Muscle of back (tissue), 13 donors: ENCODE measurements at places on chromosomes 12 and 14. TPM values are rescaled to one million over a fixed set of nuclear protein-coding genes. Genes with fewer than 3 reads are reported as not detected.

Gene KRT85
- polyA plus RNA-seq = not detected

Gene ANAPC5
- 164 TPM for polyA plus RNA-seq

DNA sequence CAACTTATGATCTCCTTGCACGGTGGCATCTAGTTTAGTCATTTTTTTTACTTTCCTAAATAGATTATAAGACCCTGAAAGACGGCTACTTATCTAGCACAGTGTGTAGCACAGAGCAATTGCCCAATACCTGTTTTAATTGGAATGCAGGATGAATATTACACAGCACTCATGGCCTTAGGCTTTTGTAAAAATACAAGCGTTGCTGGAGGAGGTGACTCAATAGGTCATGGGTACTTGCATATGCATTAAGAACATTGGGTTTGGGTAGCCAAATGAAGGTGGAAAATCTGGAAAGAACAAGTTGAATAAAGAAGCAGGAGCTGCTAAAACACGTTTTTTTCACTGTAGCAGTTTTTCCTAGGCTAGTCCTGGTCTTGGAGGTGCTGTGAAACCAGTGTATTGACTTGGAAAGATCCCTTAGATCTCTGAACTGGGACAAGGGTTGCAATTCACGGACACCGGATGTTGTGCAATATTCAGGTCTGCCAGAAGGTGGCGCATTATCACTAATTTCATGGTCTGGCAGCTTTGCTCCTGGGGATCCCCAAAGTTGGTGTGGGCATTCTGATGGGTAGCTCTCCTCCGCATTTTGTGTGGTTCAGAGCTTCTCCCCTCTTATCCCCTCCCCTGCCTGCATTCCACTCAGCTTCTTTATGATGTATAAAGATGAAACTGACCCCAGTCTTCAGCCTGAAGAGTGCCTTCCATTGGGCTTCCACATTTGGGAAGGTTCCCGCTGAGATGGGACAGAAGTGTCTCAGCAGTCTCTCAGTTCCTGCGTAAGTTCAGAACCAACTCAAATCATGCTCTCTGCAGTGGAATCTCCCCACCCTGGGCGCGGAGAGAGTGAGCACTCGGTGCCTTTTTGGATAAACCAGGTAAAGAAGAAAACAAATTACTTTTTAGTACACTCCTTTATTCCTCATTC, 278.3 kb downstream of the NRXN3 start:
- DNase-seq = peak; percentile 10

Gene OTX2
- not detected for polyA plus RNA-seq

GRCh38 chr12:62744551-62744950, 190.4 kb downstream of the PPM1H start:
- DNase-seq = no peak

- no peak for DNase-seq
Measured at GRCh38 chr14:68796418-68797101, 3.7 kb upstream of the ZFP36L1 start.

GRCh38 chr14:45610318-45610717, 357.3 kb upstream of the MIS18BP1 start:
- DNase-seq = no peak

Gene AVPR1A
- polyA plus RNA-seq = 4.3 TPM

Gene ARHGDIB
- 46.5 TPM for polyA plus RNA-seq

DNA sequence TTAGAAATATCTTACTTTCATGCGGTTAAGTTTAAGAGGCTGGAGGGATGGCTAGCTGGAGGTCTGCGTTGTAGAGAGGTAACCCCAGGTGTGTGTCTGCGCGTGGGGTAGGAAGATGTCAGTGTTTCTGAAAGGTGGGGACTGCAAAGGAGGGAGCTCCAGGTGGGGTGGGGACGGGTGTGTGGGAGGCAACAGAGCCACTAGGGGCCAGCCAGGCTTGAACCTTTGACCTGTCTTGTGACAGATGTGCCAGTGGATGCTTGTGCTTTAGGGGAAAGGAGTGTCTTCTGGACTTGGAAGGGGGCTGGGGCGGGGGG, 841 bp downstream of the GLI1 start:
- no peak for DNase-seq

GRCh38 chr12:70497508-70497907, 131.4 kb downstream of the KCNMB4 start:
- no peak for DNase-seq

DNA sequence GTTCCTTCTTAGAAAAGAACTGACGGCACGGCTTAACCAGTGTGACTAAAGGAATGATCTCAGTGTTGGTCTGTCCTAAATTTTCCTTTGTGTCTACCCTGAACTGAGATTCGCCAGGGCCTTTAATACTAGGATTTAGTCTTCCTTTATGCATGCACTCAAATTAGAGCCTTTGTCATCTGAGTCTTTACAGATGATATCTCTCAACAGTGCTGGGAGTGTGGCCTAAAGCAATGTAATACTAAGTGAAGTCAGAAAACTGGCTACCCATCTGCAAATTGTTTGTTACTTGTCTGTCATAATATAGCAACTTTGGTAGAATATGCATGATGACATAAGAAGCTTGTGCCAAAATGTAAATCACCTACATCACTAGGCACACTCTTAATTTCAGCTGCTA, 95.4 kb downstream of the PTPRO start:
- no peak for DNase-seq

GRCh38 chr14:29926228-29926627, 1.4 kb downstream of the PRKD1 start:
- DNase-seq = no peak

Gene INSM2
- not detected for polyA plus RNA-seq

- DNase-seq = no peak
Measured at GRCh38 chr12:131133994-131134393, 180.3 kb downstream of the ADGRD1 start.
